ENCODE measurements at places on chromosomes 11 and 22.

DNA sequence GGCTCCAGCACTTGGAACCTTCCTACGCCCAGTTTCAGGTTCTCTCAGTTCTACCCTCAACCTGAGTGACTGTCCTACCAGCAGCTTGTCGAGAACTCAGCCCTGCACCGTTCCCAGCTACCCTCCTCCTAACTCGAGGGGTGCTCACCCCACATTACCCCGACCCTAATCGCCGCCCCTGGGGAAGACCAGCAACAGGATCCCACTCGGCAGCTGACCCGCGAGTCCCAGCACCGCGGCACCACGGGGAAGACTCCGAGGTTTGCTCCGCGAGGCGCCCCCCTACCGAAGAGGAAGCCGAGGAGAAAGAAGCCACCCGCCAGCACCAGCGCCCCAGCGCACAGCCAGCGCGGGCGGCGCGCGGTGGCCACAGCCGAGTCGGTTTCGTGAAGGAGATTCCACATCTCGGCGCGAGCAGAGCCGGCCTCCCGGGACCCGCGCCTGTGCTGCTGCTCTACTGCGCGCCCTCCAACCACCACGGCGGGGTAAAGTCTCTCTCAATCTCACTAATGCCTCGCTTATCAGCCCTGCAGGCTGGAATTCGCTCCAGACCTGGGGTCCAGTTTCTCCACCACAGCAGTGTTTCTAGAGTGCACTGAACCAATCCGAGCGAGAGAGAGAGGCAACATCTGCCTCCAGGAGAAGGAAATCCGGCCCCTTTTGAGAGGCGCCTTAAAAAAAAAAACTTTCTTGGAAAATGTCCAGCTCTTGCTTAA, at the start of gene FOLH1:
Gene FOLH1, minus strand, starts transcription at position 597 of the 716 bp plus-strand sequence. Its CDS starts 193 bp downstream, at position 404.
- no peak for DNase-seq

DNA sequence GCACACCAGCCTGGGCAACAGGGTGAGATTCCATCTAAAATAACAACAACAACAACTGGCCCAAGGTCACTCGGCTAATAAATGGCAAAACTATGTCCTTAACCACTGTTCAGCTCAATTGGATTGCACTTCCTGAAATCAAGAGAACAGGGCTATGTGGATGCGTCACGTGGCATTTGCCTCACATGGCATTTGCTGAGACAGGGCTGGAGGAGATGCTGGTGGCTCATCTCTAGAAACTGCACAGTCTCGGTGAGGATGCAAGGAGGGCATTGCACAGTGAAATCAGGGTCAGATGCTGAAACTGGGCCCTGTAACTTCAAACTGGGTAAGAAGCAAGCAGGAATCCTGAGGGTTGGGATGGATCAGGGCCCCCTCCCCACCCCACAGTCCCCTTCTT, 171.9 kb downstream of the BUD13 start:
- no peak for DNase-seq

DNA sequence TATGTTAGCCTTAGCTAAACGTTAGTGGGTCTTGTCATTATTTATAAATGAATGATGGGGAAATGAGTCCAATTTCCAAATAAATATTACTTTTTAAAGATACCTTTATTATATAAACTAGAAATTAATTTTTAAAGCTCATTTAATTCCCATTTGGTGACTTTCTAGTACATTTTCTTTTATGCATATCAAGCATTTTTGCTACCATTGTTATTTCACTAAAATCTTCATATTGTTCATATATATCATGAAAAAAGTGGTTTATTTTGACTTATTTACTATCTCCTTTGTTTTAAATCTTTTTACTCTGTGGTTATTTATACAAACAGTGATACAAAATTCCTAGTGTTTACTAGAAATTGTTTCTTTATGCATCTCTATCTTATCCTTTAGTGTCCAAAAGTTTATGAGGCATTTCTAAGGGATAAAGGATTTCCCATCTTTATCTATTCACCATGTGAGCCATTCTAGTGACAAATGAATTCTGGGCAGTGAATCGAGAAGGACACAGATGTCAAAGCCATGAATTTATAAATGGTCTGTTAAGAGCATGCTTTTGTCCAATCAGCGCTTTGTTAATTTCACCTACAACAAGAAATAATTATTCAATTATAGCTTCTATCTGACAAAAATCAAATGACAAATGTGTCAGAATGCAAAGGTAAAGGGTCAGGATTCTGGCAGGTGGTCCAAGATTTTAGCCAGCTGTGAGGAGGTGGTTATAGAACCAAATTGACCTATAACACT, 70.6 kb downstream of the PRMT3 start:
- DNase-seq: no peak

- no peak for DNase-seq
Observed at GRCh38 chr11:89381094-89381493, 110.1 kb downstream of the NOX4 start.

DNA sequence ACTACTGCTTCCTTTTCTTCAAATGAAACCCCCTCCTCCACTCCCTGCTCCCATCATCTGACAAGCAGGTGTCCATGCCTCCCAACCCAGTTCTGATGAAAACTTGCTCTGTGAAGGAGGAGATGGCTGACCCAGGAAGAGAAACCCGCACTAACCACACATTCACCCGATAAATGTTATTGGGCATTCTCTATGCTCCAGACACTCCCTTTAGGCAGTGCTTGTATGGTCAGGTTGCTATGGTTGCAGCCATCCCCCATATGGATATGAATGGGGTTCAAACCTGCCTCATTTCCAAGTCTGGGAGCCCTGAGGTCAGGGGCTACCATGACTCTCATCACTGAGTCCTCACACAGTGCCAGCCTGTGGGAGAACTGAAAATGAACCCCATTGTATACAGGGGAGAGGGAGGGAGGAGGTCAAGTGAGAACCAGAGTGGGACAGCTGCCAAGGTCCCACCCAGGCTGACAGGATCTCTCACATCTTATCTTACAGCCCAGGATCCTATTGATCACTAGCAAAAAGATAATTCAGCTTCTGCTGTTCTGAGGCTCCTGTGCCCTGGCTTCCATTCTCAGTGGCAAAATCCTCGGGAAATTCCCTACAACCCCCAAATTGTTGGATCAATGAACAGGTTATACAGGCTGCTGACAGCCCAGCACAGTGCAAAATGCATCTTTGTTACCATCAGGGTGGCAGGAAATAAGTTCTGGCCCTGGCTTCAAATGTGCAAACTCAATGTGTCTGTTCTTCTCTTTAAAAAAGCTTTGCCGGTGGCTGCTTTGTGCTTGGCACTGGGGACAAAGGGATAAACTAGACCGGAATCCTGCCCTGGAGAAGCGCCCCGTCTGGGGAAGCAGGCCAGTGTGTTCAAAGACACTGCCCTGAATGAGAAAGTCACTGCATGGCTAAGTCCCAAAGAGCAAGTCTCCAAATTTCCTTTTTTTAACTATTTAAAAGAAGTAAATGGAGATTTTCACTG, 22.7 kb upstream of the ACER3 start:
- DNase-seq: no peak

- no peak for DNase-seq
Observed at GRCh38 chr11:11045156-11045930, 187.5 kb upstream of the ZBED5 start.

DNA sequence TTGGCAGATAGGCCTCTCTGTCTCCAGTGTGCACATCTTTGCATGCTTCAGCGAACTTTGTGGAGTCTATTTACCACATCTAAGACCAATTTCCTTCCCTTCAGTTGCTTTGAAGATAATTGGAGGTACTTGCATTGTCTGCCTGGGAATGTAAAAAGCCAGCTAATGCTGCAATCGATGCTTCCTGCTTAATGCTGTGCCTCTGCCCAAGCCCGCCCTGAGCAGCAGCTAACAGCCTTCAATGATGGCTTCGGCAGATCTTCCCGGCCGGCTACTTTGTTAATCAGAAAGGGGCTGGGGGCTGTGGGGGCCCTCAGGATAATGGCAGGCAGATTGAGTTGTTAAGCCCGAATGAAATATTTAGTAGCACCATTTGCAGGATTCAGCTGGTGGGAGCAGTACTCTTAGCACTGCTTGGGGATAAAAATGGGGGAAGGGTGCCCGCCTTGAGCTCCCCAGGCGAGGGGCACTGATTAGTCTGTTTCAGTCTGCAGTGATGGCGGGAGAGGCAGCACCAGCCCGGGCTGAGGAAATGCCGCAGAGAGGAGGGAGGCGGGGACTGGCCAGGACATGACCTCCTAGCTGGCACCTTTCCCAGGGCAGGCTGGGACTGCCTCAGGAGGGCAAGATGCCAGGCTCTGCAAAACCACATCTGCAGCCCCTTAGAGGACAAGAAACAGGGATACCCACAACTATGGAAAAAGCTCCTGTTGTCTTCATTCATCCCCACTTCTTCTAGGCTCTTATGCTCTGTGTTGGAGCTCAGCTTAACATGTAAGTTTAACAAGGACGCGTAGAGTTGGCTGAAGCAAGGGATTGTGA, 460.0 kb downstream of the BUD13 start:
- DNase-seq: no peak

DNA sequence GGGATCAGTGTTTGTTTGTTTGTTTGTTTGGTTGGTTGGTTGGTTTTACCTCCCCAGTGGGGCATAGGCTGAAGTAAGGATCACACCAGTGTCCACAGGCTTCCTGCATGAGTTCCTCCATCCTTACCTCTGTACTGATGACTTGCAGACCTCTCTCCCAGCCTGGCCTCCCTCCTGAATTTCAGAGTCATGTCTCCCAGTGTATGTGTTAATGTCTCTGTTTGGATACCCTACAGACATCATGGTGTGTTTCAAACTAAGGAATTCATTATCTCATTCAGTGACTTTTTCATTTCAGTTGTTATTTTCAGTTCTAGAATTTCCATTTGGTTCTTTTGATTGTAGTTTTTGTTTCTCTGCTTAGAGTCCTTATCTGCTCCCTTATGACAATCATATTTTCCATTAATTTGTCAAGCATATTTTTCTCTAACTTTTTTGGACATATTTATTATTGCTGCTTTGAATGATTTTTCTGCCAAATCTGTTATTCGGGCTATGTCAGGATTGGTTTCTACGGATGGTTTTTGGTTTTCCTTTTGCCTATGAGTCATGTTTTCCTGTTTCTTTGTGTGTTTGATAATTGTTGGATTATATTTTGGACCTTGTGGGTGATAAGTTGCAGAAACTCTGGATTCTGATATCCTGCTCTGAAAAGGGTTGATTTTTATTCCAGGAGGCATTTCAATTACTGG, 23.6 kb downstream of the MYEOV start:
- no peak for DNase-seq

DNA sequence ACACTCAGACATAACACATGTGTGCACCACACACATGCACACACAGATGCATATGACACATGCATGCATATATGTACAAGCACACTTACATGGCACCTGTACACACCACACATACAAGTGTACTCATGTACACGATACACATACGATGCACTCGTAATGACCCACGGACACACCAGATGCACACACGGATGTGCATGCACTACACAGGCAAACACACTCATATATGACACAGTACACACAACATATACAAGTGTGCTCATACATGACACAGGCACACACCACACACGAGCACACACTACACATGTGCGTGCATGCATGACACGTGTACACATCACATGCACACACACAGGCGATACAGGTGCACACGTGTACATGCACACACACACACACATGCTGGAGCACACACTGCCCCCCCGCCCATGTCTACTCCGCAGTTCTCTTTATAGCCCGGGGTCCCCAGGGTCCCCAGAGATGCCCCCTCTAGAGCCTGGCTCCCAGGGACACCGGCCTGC, 4.8 kb upstream of the TH start:
- no peak for DNase-seq

DNA sequence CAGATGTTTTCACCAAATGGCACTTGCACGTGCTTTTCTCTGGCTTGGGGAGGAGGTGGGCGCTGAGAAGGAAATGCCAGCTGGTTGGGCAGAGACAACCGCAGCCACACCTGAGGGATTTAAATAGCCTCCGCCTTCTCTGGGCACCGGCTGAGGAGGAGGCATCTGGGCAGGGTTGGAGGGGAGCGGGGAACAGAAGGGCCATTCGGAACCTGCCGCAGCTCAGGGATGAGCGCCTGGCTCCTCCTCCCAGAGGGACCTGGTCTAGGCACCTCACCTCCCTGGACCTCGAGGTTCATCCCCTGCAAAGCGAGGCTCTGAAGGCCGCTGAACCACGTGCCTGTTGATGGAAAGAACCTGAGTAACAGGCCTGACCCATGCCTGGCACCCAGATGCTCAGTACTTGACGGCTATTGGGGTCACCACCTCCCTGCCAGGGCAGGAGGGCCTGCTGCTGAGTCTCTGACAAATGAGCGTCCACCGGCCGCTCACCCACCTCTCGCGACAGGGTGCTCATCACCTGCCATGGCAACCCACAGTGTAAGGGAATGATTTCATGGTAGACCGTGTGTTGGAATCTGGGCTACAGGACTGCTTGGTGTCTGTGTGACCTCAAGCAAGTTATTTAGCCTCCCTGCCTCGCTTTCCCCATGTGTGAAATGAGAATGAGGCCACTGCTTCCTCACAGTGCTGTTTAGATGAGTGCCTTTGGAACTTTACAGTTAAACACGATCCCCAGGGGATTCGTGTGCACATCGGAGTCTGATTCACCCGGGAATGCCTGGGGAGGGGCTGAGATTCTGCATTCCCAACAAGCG, 2.0 kb upstream of the KDELR3 start:
- DNase-seq: no peak

- no peak for DNase-seq
Observed at GRCh38 chr22:38259370-38259769, 13.4 kb downstream of the TMEM184B start.

GRCh38 chr11:93476796-93477195, 66.4 kb downstream of the SMCO4 start:
- no peak for DNase-seq

- DNase-seq: no peak
Observed at GRCh38 chr11:73715541-73715940, 45.3 kb downstream of the RAB6A start.

GRCh38 chr22:26744892-26745808, 87.8 kb downstream of the MIAT start:
- DNase-seq: no peak

GRCh38 chr11:32280339-32280738, 155.0 kb downstream of the WT1 start:
- DNase-seq: no peak

GRCh38 chr22:23123804-23124254, 18.0 kb downstream of the RSPH14 start:
- no peak for DNase-seq

GRCh38 chr22:48268771-48269552, 1506.5 kb downstream of the TBC1D22A start:
- DNase-seq: no peak

DNA sequence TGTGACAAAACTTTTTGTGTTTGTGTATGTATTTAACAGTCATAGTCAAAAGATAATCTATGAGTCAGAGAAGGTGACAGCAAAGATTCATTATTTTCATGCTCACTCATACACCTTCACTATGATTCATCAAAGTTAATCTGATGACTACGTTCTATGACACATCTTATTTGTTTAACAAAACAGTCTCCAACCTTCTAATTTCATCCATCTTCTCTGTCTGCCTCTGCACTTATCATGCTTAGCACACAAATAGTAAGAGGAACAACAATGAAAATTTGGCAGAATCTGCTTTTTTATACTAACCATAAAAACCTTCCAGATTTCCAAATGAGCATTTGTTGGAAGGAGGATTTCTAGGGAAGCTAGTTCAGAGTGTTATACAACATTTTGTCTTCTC, 568.9 kb downstream of the LUZP2 start:
- no peak for DNase-seq
